ENCODE measurements at places on chromosomes 2 and 18.

DNA sequence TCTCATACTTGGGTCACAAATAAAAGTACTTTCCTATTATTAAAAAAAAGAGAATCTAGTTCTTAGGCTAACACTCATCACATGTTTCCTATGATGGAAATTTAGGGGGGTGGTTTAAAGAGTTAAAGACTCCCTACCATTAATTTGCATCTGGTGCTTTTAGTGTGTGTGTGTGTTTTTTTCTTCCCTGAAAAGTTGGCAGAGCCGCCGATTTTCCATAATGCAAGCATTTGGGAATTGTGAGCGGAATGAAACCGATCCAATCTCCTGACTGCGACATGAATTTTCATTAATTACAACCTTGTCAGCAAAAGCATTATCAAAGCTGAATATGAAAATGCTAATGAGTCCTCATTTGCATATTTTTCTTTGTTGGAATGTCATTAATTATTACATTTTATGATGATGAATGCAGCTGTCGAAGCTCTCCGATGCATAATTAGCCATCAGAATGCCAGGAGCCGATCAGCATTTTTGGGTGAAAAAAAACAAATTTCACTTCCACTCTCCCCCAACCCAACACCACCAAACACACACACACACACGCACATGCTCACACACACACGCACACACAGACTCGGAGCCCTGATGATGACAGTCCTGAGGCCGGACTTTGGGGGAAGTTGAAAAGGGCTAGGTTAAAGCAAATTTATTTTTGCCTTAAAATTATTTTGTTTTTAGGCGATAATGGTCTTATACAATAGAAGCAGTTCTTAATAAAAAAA is 165.4 kb downstream of the TCF4 start:
- DNase-seq, result peak; percentile 72

- DNase-seq, result peak; percentile 34
Measured at GRCh38 chr2:26571316-26571715, 69.8 kb downstream of the CIB4 start.

GRCh38 chr2:109143214-109144187 is 14.5 kb downstream of the SH3RF3 start:
- DNase-seq, result no peak

DNA sequence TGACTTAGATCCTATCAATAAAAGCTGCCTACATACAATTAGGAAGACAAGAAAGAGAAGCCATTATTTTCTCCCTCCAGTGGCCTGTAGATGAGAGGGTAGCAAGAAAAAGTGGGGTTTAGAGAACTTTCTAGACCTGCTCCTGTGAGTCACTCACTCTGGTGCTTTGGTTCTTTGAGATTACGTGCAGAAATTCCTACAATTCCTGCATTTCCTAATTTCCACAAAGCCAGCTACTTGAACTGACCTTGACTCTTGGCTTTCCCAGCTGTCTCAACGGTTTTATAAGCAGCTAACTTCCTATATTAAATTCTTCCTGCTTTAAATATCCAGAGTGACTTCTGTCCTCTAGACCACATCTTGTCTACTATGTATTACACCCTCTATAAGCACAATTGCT is 899.5 kb upstream of the KLHL29 start:
- no peak for DNase-seq

DNA sequence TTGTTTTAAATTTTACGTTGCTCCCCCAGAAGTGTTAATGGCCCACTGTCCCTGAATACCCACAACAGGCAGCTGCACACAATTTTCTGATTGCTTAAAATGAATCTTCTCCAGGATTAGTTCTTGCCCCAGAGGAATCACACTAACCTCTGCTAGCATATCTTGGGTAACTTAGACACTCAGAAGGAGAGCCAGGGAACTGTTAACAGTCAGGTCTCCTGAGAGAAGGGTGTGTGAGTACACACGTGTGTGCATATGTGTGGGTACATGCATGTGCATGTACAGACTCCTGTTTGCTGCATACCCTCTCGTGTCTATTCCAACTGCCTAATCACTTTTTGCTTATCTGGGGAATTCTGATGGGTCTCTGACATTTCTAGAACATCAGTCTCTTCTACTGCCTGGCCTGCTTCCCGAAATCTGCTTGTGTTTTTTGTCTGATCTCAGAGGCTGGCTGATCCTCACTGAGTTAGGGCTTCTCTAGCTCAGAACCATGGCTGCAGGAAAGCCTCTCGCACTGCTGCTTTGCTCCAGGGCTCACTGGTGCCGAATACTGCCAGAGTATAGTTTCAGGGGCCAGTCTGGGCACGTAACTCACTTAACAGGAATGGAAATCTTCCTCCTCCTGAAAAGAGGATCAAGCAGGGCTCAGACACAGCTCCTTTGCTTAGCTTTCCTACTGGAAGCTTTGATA is 62.8 kb downstream of the PRELID3A start:
- no peak for DNase-seq

Data from COR-L47 (cell line).